Neuronal stem cell (in vitro differentiated cells): ENCODE measurements at places on chromosomes 3 and 15.
A peak's percentile ranks its signal among the peaks of the same experiment; 100 is the strongest.

DNA sequence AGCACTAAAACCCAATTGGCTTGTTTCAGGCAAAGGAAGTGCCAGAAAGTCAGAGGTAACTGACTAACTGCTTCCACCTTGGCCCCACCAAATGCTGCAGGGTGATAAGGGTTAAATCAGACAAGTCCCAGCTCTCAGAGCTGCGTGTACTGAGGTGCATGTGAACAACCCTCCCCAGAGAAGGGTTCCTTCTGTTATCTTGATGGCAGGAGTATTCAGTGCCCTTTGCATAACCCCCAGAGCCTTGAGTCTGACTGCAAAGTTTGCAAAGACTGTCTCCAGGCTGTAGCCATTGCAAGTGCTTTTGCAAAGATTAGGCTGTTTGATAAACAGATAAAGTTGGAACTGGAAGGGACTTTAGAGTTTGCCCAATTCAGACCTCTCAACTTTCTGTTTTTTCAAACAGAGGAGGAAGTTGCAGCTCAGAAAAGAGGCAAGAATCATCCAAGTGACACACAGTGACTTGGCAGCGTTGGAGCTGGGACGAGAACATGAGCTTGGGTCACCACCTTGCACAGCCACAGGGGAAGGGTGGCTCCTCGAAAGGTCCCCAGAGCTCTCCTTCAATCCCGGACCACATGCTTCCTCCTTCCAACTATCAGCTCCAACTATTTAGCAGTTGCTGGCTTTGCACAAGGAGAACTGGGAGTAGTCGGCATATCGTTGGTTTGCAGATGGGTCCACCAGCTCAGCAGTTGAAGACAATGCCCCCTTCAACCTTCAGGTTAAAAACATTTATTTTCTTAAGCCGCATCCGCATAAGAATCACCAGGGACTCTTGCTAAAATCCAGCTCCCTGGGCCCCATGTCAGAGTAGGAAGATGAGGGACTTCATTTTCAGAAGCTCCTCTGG lies 224.8 kb upstream of the HES1 start:
- DNase-seq: no peak

GRCh38 chr3:191302451-191302850 lies 26.7 kb upstream of the CCDC50 start:
- no peak for DNase-seq

DNA sequence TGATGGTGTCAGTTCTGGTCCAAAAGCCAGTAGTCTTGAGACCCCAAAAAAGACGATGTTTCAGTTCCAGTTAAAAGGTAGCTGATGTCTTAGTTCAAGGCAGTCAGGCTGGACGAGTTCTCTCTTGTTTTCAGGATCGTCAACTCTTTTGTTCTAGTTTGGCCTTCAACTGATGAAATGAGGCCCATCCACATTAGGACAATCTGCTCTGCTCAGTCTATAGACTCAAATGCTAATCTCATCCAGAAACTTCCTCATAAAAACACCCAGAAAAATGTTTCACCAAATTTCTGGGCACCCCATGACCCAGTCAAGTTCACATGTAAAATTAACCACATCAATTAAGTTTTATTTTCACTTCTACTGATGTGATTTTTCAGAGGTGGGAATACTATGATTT lies 74.0 kb downstream of the MOBP start:
- DNase-seq: no peak

DNA sequence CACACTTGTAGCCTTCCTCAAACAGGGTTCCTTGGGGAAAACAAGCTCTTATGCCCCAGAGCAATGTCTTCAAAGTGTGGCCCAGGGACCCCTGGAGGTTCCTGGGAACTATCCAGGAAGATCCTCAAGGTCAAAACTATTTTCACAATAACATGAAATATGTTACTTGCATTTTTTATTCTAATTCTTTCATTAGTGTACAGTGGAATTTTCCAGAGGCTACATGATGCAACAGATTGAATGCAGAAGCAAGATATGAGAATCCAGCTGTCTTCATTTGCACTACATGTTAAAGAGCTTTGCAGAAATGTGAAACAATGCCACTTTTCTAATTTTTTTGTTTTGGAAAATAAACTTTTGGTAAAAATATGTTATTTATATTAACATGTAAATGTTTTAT lies 190.9 kb downstream of the SLC9A9 start:
- no peak for DNase-seq

DNA sequence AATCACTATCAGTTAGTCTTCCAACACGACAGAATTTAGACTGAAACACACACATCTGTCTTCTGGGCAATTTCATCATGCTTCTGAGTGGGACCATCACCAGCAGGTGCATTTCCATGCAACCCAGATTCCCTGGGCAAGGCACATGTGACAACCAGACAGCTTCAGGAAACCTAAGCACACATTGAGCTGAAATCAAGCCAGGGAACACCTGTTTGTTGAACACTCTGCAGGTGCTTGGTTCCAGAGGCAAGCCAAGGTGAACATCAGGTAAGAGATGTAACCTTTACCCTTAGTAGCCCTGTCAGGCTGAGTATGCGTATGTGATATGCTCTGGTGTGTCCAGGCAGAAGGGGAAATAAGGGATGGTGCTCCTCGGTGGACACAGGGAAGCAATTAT lies 3.3 kb upstream of the PSMD2 start:
- no peak for DNase-seq

GRCh38 chr3:178112134-178112533 lies 424.1 kb upstream of the KCNMB2 start:
- no peak for DNase-seq

DNA sequence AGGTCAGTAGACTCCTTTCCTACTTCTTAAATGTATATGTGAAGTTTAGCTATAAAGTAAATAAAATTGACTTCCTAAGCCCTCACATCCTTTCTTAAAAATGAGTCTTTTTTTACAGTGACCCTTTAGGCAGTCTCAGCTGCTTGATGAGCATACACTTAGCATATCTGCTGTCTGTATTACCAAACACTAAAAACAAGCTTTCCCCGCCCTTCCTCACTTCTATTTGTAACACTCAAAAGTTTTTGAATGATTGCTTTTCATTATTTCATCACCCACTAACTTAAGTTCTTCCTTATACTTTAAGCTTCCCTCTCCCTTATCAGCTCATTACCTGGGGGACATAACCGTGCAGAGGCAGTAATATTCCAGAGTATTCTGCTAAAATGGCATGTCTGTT lies 89.4 kb downstream of the PLOD2 start:
- DNase-seq: no peak

DNA sequence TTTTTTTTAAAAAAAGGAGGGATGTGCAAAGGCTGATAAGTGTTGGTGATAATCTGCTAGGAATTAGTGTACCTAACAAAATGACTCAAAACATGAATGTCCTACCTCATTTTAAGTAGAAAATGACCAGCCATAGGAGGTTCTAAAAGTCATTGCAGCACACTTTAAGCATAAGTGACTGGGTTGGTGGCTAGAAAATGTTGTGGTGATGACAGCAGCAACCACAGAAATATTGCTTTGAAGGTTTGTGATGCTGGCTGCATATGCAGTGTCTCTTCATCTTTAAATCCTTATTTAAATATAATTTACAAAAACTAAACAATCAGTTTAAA lies 55.2 kb downstream of the CMSS1 start:
- DNase-seq: no peak

GRCh38 chr3:152300029-152300731 lies 31.5 kb downstream of the MBNL1 start:
- DNase-seq: no peak

DNA sequence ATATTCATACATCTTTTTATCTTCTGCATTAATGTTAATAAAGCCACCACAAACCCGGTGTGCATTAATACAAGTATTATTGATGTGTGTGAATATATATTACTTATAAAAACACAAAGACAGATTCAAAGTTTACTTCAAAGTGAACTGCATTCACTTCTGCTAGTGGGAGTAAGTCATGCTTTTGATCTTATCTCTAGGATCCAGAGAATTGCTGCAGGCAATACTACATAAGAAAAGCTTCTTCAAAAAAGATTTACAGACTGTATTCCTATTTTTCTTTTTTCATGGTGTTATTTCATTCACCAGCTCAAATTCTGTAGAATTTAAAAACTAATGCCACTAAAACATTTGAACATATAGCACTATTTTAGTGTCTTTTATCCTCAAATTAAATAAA lies 87.5 kb upstream of the CBLB start:
- no peak for DNase-seq

GRCh38 chr3:60917141-60917540 lies 334.1 kb downstream of the FHIT start:
- no peak for DNase-seq

GRCh38 chr3:39433642-39434041 lies 27.1 kb downstream of the RPSA start:
- no peak for DNase-seq

DNA sequence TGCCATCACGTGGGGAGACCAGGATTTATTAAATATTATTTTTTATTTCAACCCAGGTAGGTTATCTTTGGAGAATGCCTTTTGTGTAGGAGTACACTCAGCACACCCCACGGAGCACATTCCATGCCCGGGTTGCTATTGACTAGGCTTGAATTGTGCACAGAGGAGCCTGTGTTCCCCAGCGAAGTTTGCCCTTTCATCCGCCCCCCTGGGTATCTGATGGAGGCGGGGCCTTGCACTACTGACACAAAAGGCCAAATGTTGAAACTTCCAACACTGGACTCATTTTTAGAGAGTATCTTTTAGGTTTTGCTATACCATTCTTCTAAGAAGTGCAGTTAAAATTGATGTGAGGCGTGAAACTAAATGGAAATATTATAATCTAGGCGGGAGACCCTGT lies 39.3 kb upstream of the PPP4R2 start:
- DNase-seq: peak; percentile 53

- no peak for DNase-seq
These were observed 199.7 kb downstream of the CADPS start for GRCh38 chr3:62675492-62675891.

DNA sequence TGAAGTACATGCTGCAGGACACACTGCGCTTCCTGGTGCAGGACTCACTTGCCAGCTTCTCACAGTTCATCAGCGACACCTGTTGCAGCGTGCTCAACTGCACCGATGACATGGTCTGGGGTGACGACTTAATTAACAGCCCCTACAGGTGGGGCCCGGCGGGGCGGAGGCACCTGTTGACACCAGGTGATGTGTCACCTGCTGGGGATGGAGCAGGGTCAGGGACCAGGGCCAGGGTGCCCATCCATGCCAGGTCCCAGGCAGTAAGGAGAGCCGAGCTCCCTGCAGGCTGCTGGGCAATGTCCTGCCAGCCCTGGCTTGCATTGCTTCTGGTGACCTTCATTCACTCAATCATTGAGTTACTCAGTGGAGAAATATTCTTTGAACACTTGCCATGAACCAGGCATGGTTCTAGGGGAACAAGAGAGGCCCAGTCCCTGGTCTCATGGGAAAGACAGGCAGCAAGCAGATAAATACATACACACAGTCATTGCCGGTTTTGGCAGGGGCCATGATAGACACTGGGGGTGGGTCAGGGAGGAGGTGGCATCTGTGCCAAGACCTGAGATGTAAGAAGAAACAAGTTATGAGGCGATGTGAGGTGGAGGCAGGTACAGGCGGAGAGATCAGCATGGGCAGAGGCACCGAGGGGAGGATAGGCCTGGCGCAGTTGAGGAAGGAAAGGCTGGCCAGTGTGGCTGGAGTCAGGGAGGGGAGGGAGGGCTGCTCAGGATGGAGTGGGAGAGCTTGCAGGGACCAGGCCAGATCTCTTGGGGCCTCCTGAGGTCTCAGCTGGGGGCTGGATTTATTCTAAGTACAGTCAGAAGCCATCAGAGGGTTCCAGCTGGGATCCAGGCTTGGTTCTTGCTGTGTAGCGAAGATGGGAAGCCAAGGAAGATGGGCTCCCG lies 30.8 kb downstream of the DNAH1 start:
- no peak for DNase-seq

GRCh38 chr3:52554026-52554755 lies 17.8 kb downstream of the UQCC5 start:
- DNase-seq: no peak

DNA sequence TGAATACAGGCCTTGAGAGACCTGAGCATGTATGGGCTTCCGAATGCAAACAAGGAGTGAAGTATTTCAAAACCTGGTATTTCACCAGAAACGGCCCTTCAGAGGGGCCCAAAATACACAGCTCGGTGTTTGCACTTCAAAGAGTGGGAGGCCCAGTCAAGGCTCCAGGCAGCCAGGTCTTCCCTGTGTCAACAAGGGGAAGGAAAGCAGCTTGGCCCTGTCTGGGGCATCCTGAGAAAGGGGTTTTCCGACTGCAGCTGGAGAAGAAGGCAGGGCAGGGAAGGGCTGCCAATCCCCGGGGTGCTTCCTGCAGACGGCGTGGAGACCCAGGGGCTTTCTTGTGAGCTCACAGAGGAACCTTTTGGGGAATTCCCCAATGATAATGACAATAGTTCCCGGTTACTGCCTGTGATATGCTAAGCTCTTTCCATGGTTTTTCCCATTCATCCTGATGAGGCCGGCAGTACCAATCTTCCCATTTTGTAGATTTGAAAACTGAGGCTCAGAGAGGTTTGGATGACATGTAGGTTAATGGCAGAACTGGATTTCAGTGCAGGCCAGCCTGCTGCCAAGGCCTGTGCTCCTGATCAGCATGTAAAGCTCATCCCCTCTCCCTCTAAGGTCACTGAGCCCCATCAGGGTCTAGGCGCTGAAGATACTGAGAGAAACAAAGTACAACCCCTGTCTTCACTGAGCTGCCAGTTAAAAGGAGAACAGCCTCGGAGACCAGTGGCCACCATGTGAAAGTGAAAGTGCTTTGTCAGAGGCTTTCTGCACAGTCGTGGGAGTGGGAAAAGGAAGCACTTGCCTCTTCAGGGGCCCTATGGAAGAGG lies 43.0 kb upstream of the TLE3 start:
- no peak for DNase-seq

DNA sequence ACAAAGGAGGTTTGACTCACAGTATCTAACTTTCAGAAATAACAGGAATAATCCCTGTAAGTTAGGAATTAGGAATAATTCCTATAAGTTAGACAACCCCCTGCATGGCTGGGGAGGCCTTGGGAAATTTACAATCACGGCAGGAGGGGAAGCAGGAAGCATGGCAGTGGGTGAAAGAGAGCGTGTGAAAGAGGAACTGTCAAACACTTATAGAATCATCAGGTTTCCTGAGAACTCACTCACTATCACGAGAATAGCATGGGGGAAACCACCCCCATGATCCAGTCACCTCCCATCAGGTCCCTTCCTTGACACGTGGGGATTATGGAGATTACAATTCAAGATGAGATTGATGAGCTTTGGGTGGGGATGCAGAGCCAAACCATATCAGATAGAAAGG lies 385.5 kb downstream of the IL20RB start:
- no peak for DNase-seq

GRCh38 chr15:73116164-73116563 lies 63.9 kb downstream of the NEO1 start:
- DNase-seq: no peak

GRCh38 chr15:84598250-84598649 lies 2.6 kb upstream of the ZSCAN2 start:
- DNase-seq: no peak
